NCI-H69 (cell line): ENCODE measurements at places on chromosomes 3 and 15.

- no peak for DNase-seq
These were observed 108.9 kb upstream of the THBS1 start for GRCh38 chr15:39471785-39472574.

DNA sequence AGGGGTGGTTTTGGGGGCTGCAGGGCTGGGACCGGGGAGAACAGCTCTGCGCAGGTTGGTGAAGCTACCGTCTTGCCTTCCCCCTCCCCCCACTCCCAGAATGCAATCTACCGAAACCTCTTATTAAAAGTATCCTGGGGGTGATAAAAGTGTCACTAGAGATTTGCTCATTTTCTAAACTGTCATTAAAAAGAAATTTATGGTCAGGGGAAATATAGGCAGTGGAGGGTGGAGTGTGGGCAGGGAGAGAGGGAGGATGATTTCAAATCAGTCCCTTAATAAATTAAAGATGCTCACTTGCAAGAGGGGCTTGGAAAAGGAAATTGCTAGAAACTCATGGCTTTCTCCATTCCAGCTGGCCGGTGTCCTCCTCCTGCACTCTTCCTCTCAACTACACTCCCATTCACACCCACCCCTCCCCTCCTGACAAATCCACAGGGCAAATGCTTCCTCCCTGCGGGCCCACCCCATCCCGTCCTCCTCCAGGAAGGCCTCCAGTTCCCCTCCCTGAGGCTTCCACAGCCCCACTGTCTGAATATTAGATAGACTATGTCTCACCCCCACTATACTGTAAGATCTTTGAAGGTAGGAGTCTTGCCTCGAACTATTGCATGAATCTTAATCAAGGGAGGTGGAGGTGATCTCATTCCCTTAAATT lies 83.9 kb downstream of the TLE3 start:
- peak; percentile 76 for DNase-seq

DNA sequence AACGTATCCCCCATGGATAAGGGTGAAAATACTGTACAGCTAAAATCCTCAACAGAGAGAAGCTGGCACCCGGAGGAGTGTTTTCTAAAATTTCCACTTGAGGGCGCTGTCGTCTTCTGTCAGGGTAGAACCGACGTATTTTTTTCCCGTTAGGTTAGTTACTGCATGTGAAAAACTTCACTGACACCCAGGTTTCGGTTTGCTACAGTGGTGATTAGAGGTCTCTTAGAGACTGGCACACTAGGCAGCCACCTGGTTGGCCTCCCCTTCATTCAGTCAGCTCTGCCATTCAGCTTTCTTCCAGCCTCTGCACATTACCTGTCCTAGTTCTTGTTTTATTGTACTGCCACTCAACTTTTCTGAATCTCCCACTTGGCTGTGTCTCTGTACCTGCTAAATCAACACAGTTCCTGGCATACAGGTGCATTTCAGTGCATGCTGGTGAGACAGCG lies 18.4 kb downstream of the CCK start:
- DNase-seq = peak; percentile 56

- no peak for DNase-seq
These were observed 37.3 kb downstream of the CYFIP1 start for GRCh38 chr15:22942877-22943276.

- DNase-seq = no peak
These were observed 43.5 kb upstream of the SSR3 start for GRCh38 chr3:156598413-156598812.

- DNase-seq = no peak
These were observed 268.6 kb downstream of the SV2B start for GRCh38 chr15:91368611-91369010.

GRCh38 chr15:39075311-39075710 lies 505.6 kb upstream of the THBS1 start:
- no peak for DNase-seq

DNA sequence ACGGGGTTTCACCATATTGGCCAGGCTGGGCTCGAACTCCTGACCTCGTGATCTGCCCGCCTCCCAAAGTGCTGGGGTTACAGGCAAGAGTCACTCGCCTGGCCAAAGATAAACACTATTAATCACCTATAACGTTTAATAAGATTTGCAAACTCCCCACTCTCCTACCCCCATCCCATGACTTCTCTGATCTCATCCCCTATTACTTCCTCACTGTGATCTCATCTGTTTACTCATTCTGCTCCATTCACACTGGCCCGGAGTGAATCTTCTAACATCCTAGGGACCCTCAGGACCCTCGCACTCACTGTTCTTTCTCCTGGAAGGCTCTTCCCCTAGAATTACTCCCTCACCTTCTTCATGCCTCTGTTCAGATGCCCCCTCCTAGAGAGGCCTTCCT lies 78.9 kb downstream of the DGKG start:
- DNase-seq = no peak

DNA sequence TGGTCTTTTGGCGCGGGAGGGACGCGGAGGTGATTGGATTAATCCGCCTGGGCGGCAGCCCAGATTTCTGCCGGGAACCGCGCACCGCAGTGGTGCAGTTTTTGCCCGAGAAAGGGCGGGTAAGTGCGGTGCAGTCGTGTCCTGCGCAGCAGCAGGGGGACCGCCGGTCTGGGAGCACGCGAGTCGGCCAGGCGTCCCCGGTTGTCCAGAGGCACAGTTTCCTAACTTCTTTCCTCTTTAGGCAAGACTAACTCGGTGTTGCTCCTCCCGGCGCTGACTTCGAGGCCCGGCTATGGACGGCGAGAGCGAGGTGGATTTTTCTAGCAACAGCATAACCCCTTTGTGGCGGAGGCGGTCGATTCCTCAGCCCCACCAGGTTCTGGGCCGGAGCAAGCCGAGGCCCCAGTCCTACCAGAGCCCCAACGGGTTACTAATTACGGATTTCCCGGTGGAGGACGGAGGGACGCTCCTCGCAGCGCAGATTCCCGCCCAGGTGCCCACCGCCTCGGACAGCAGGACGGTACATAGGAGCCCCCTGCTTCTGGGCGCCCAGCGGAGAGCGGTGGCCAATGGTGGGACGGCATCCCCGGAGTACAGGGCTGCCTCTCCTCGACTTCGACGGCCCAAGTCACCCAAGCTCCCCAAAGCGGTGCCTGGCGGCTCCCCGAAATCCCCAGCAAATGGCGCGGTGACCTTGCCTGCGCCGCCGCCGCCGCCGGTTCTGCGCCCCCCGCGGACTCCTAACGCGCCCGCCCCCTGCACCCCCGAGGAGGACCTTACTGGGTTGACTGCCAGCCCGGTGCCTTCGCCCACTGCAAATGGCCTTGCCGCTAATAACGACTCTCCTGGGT lies 736 bp downstream of the ARHGEF26 start:
- DNase-seq = peak; percentile 78

DNA sequence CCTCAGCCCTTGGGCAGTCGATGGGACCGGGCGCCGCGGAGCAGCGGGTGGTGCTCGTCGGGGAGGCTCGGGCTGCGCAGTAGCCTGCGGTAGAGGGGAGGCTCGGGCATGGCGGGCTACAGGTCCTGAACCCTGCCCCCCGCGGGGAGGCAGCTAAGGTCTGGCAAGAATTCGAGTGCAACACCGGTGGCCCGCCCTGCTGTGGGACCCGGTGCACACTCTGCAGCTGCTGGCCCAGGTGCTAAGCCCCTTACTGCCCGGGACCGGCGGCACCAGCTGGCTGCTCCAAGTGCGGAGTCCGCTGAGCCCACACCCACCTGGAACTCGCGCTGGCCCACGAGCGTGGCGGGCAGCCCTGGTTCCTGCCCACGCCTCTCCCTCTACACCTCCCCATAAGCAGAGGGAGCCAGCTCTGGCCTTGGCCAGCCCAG lies 377.7 kb upstream of the RBMS3 start:
- no peak for DNase-seq

GRCh38 chr3:159882790-159883779 lies 105.5 kb upstream of the IL12A start:
- DNase-seq = peak; percentile 84

- DNase-seq = peak; percentile 28
These were observed 182.4 kb downstream of the CBLB start for GRCh38 chr3:105686278-105686897.
